ENCODE measurements at places on chromosomes 4 and X. TPM values are rescaled to one million over a fixed set of nuclear protein-coding genes. Genes with fewer than 3 reads are reported as not detected.
A peak's percentile ranks its signal among the peaks of the same experiment; 100 is the strongest.

DNA sequence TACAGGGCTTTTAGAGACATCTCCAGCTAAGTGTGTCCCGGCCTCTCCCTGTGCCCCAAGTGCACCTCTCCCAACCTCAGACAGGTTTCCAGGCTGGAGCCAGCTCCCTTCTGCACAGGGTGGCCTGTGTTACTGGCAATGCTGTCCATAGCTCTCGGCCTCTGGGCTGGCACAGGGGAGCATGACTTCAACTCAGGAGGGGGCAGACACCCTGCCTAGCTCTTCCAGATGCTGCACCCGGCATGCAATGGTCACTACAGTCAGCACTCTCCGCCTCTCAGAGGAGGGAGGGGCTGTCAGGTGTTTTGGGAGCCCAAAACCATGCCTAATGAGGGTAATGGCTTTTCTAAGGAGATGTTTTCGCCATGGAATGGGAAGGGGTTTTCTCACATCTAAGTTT is 2.4 kb upstream of the IRAK1 start:
- no peak for DNase-seq

GRCh38 chr4:171067422-171067821 is 745.8 kb upstream of the GALNTL6 start:
- DNase-seq: no peak

DNA sequence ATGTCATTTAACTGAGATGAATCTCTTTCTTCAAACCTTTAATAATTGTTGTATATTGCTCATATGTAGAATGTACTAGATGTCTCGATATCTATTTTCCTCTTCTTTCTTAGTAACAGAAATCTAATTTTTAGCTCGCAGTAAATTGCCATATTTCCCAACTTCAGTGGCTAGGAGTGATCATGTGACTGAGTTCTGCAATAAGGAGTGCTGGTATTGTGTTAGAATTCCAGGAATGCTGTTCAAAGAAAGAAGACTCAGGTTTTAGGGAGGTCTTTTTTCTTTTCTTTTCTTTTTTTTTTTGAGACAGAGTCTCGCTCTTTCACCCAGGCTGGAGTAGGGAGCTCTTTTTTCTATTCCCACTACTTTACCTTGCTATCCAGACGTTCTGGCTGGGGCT is 81.7 kb downstream of the SLC10A7 start:
- DNase-seq: no peak

DNA sequence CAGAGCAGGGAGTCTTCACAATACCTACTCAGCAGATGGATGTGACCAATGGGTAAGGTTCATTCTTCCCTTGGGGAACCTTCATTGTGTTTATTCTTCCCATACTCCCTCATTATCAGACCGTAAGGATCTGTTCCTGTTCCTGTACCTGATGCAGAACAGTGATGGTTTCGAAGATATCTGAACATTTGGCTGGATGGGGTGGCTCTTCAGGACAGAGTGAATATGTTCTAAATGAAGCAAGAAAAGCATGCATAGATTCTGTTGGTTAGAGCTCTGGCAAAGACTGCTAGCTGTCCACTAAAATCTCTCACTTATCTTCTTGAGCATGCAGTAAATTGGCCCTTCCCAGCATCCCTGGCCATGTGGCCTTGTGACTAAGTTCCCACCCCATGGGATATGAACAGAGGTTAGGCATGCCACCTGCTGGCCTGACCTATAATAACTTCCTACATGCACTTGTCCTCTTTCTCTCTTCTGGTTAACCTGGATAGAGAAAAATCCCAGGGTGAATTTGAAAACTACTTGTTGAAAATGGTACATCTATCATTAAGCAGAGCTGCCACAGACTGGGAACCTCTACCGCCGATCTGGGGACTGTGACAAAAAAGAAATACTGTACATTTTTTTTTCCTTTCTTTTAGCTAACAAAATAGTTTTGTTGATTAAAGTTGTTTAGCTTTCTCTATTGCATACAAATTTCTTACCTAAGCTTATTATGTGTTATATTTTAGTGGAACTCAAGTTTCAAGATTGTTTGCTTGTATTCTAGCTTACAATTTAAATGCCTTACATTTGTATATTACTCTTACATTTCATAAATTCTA is 60.0 kb upstream of the BANK1 start:
- DNase-seq: peak; percentile 71

GRCh38 chrX:24979081-24979480 is 36.7 kb downstream of the ARX start:
- no peak for DNase-seq

ADAMTS3 gene
- total RNA-seq: 0.29 TPM

PFKFB1 gene
- total RNA-seq: 0.25 TPM

DNA sequence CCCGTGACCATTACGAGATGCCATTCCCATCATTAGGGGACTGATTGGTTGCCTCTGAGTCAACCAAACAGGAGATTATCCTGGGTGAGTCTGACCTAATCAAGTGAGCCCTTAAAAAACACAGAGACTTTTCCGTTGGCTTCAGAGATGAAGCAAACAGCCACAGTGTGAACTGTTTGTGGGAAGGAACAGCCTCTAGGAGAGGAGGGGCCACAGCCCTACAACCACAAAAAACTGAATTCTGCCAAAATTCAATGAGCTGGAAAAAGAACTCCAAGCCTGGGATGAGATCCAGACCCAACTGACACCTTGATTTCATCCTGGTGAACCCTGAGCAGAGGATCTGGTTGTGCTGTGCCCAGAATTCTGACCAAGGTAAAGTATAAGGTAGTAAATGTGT is 31.3 kb upstream of the TBL1X start:
- DNase-seq: no peak

GRCh38 chrX:17328837-17329236 is 46.2 kb upstream of the NHS start:
- no peak for DNase-seq

DNA sequence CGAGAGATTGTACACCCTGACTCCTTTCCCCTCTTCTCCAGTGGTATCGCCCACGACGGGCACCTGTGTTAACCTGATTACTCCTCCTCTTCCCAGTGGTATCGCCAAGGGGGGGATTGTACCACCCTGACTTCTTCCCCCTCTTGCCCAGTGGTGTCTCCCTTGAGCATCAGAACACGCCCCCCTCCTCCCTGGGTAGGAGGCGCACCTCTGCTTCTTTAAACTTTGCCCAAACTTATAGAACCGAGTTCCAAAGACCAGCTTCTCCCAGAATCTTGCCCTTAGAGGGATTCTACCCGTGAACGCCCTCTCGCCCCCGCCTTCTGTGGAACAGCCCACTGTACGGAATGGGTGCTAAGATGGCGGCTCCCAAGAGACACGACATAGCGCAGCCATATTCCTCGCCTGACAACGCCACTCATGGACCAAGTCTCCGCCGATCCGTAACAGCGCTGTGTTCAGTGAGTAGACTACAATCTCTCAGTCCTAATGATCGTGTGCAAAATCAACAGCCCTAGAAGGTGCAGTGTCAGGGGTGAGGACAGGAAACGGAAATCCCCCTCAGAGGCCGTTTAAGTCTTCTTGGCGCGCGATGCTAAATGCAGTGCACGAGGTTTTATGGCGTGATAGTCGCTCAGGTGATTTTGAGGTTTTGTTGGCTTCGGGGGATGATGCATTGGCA is 4.2 kb upstream of the ZNF157 start:
- peak; percentile 35 for DNase-seq

MAGEA12 gene
- total RNA-seq: 0.20 TPM

- no peak for DNase-seq
Measured at GRCh38 chrX:113392355-113392754, 551.7 kb upstream of the AMOT start.

DNA sequence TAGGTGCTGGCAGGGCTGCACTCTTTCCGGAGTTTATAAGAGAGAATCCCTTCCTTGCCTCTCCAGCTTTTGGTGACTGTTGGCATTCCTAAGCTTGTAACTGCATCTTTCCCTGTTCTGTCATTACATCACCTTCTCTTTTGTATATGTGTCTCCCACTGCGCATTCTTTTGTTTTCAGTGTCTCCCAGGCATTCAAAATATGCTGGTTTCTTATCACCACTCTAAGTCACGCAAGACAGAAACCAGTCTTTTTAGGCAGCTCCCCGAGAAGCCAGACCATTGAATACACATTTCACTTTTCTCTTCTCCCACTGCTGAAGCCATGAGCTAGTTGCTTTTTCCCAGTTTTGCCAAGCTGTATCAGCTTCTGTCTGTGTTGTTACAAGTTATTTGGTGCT is 71.0 kb downstream of the LAS1L start:
- no peak for DNase-seq

DNA sequence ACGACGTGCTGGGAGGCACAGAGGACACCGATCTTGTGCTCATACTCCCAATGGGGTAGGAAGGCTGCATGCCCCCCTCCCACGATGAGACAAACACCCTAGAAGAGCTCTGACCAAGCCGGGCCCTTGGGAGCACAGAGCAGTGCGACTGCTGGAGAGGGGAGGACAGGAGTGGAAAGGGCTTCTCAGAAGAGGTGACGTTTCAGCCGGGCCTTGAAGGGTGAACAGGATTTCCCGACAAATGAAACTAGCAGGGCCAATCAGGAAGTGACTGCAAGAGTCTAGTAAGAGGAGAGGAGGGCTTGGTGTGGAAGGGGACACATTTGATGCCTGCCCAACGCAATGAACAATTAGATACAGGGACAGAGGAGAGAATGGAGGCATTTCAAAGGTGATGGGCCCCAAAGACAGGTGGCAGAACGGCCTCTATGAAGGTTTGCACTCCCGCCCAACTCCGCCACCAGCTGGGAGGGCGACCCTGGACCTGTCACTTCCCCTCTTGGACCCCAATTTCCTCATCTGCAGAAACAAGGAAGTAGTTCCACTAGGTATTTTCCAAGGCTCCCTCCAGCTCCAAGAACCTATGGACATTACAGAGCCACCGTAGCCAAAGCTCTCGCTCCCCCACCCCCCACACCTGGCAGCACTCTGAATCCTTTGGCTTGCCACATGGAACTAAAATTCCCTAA is 3.9 kb downstream of the HCFC1 start:
- no peak for DNase-seq

DNA sequence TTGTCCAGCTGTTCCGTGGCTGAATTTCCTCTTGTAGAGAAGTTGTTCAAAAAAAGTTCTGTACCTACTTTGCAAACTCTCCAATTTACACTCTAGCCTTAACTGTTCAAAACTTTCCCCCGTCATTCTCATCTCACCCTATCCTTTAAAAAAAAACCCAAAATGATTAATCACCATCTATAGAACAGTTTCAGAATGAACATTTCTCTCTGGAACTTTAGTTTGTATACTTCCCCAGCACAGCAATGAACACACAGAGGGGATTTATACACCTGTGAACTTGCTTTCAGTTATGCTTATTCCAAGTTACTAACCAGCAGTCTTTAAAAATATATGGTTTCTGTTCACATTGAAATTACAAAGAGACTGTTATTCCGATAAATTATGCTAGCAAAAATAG is 1.2 kb downstream of the GEMIN8 start:
- DNase-seq: no peak

SLC9A7 gene
- 1.4 TPM for total RNA-seq

DNA sequence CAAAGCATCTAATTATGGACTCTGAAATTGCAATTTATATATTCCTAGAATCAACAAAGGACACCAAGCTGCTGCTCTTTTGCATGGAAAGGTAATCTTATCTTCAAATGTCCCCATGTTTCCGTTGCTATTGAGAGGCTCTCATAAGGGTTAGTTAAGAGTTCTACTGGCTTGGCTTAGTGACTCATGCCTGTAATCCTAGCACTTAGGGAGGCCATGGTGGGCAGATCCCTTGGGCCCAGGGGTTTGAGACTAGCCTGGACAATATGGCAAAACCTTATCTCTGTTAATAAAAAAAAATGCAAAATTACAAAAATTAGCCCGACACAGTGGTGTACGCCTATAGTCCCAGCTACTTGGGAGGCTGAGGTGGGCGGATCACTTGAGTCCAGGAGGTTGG is 93.4 kb upstream of the RAPGEF2 start:
- no peak for DNase-seq

Measured in colonic mucosa (tissue), 4 donors.